ENCODE measurements at places on chromosomes 5 and 9.

- no peaks in the 10 kb centered on the region for H3K27me3 ChIP-seq
- H3K27ac ChIP-seq = no peak overlapping the region
- no peak for DNase-seq
- H3K36me3 ChIP-seq = peaks cover 33% of the 10 kb centered on the region
Measured at GRCh38 chr9:92612816-92613215, 57.1 kb downstream of the IPPK start.

- no peak overlapping the region for H3K27ac ChIP-seq
- H3K4me3 ChIP-seq = no peak overlapping the region
- peaks cover 3% of the 10 kb centered on the region for H3K4me1 ChIP-seq
- H3K36me3 ChIP-seq = no peaks in the 10 kb centered on the region
- peaks cover 56% of the 10 kb centered on the region for H3K27me3 ChIP-seq
Measured at GRCh38 chr5:6788439-6788838, 75.2 kb downstream of the TENT4A start.

GRCh38 chr9:92966518-92966800 lies 19.1 kb downstream of the FGD3 start:
- peaks cover 78% of the 10 kb centered on the region for H3K4me1 ChIP-seq
- H3K27me3 ChIP-seq = no peaks in the 10 kb centered on the region
- H3K4me3 ChIP-seq = peak overlapping the region; percentile 84
- peaks cover 51% of the 10 kb centered on the region for H3K36me3 ChIP-seq
- peak overlapping the region; percentile 99 for H3K27ac ChIP-seq

DNA sequence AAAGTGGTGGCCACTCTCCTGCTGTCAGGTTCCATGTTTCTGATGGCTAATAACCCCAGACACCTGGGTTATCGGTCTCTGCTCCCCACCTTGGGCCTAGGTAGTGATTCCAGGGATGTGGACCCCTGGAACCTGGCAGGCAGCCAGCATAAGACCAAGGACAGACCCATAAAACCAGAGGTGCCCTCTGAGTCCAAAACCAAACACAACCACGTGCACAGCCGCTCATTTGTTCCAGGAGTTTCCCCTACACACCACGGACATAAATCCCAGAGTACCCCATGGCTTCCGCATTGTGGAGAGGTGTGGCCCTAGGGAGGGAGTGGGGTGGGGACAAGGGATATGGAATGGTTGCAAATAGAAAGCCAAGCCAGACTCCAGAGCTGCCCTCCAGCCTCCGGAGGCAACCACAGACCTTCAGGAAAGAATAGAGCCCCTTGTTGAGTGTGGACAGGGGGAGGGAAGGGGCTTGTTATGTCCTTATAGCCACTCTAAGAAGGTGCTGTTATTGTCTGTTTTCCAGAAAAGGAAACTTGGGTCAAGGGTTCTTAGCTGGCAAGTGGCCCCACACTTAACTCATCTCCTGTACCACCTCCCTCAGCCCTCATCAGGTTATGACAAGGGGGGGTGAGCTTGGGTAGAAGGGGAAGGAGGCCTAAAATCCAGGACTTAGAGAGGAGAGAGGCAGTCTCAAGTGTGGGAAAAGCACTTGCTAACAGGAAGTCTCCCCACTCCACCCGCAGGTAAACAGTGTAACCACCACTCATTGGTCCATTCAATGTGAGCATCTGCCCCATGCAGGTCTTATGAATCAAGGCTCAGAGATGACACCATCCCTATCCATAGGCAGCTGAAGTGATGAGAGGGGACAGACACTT lies 23.6 kb upstream of the CYSTM1 start:
- peaks cover 19% of the 10 kb centered on the region for H3K27me3 ChIP-seq
- H3K27ac ChIP-seq = no peak overlapping the region
- no peaks in the 10 kb centered on the region for H3K36me3 ChIP-seq
- peaks cover 11% of the 10 kb centered on the region for H3K4me1 ChIP-seq
- DNase-seq = no peak
- H3K4me3 ChIP-seq = no peak overlapping the region

- H3K27me3 ChIP-seq = no peaks in the 10 kb centered on the region
- DNase-seq = no peak
- H3K4me3 ChIP-seq = no peak overlapping the region
- H3K27ac ChIP-seq = peak overlapping the region; percentile 88
- peaks cover 48% of the 10 kb centered on the region for H3K4me1 ChIP-seq
Measured at GRCh38 chr5:156920042-156920860, 42.8 kb downstream of the TIMD4 start.

DNA sequence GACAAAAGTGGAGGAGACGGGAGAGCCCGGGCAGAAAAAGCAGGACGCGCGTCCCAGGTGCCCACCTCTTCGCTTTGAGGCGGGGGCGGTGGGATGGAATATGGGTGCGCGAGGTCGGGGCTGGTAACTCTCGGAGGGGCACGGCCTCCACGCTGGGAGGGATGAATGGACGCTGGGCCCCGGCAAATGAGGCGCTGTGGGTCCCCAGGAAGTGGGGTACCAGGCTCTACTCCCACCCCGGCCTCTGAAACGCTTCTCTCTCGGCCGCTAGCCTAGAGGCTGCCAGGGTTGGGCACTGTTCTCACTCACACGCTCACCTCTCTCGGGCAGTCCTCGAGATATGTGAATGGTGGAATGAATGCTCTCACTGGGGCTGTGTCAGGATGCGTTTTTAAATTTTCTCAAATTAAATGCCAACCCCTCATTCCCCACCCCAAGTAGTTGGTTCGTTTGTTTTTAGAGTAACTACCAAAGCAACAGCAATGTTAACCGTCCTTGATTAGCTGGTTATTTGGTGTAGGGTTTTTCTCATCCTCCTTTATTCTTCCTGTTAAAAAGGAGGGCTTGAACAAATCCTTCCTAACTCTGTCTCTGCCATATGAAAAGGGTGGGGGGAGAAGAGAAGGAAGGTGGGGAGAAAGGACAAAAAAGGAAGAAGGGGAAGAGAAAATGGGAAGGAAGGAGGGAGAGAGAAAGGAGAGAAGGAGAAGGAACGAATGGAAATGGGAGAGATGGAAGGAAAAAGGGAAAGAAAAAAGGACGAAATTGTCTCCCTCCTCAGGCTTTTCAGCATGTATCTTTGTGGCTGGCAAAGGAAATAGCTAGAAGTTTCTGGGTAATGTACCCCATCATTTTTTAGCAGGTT lies 1.3 kb upstream of the EBF1 start:
- peaks cover 92% of the 10 kb centered on the region for H3K27me3 ChIP-seq
- DNase-seq = no peak
- peaks cover 21% of the 10 kb centered on the region for H3K36me3 ChIP-seq

DNA sequence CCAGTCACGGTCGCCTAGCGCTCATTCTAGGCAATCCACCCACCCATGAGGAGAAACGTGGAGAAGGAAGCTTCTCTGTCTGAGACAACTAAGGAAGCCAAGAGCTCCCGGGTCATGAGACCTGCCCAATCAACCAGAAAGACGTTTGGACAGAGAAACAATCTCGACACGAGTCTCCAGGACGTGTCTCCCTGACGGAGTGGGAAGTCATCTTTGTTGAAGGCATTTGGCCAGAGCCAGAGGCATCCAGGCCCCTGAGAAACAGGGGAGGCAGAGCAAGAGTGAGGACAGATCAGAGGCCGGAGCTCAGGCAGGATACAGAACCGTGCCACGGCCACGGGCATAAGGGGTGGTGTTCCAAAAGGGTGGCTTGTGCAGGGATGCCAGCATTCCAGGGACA lies 479.0 kb downstream of the SPATA31A7 start:
- no peak overlapping the region for H3K4me3 ChIP-seq
- no peaks in the 10 kb centered on the region for H3K27me3 ChIP-seq
- no peaks in the 10 kb centered on the region for H3K36me3 ChIP-seq
- no peak overlapping the region for H3K27ac ChIP-seq
- no peak for DNase-seq
- peaks cover 3% of the 10 kb centered on the region for H3K4me1 ChIP-seq

DNA sequence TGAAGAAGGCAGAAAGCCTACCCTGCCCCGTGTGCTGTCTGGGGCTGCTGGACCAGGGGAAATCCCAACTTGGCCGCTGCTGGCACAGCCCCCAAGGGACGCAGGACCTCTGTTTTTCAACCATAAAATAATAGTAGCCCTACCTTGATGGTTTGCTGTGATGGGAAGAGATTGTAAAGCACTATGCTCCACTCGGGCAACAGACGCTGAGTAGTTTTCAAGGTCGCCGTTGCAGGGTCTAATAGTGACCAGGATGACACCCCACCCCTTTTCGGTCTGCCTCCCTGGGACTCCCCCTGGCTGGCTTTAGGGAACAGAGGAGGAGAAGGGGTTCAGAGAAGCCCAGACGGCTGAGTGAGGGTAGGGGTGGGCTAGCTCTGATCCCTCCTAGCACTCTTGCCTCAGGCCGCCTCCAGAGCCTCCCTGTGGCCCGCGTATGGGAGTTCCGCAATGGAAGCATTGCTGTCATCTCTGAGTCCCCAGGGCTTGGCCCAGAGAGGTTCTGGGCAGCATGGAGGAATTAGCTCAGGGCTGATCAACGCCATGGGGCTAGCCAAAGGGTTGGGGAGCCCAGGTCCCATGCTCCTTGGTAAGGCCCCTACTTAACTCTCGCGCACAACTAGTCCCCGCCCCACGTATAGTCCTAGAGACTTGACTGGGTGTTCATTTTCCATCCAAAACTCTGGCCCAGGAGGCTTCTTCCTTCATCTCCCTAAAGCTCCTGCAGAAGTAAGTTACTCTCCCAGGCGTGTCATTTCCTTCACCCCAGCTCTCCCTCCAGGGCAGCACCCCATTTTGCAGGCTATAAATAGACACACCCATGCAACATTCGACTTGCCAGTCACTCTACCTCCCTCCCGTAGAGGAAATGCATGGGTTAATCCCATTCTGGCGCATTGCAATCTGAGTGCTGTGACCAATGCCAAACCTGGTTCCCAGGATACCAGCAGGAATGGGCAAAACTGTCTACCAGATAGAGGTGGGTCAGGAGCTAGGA lies 1.1 kb upstream of the IRF1 start:
- H3K27me3 ChIP-seq = no peaks in the 10 kb centered on the region
- peak overlapping the region; percentile 99 for H3K27ac ChIP-seq
- H3K36me3 ChIP-seq = peaks cover 73% of the 10 kb centered on the region
- peaks cover 63% of the 10 kb centered on the region for H3K4me1 ChIP-seq
- peak; percentile 37 for DNase-seq

DNA sequence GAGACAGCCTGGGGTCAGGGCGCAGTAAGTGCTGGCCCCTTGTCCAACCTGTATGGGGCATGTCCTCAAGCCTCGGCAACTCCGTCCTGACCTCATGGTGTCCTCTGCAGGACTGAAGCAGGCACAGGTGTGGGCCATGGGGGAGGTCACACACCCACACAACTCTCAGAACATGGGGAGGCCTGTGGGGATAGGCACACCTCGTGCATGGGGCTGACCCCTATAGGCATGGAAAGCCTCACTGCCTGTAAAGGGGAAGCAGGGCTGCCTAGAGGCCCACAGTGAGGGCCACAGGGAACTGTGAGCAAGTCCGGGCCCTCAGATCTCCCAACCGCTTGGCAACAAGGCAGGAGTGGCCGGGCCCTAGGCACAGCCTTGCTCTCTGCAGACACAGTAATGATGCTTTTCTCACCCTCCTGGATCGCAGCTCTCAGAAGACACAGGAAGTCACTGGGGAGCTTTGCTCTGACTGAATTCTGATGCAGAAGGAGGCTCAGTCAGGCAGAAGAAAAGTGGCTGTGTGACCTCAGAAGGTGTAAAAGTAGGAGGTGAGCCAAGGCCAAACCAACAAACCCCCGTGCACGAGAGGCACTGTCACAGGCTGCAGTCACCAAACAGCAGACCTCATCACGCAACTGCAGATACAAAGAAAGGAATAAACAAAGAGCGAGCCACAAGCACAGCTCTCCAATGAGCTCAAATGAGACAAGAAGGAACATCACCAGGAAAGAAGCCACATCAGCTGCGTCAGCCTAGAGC lies 5.4 kb downstream of the IPPK start:
- H3K27ac ChIP-seq = peak overlapping the region; percentile 64
- peaks cover 40% of the 10 kb centered on the region for H3K4me1 ChIP-seq
- no peaks in the 10 kb centered on the region for H3K27me3 ChIP-seq
- peaks cover 3% of the 10 kb centered on the region for H3K36me3 ChIP-seq
- peak; percentile 10 for DNase-seq

GRCh38 chr5:59863777-59864176 lies 29.7 kb downstream of the PDE4D start:
- no peak for DNase-seq
- H3K27ac ChIP-seq = no peak overlapping the region
- no peaks in the 10 kb centered on the region for H3K27me3 ChIP-seq
- H3K4me1 ChIP-seq = no peaks in the 10 kb centered on the region
- H3K4me3 ChIP-seq = no peak overlapping the region

- DNase-seq = no peak
- H3K36me3 ChIP-seq = peaks cover 3% of the 10 kb centered on the region
- peaks cover 2% of the 10 kb centered on the region for H3K4me1 ChIP-seq
- H3K27me3 ChIP-seq = peaks cover 18% of the 10 kb centered on the region
Measured at GRCh38 chr5:5883146-5883545, 460.7 kb downstream of the ICE1 start.

DNA sequence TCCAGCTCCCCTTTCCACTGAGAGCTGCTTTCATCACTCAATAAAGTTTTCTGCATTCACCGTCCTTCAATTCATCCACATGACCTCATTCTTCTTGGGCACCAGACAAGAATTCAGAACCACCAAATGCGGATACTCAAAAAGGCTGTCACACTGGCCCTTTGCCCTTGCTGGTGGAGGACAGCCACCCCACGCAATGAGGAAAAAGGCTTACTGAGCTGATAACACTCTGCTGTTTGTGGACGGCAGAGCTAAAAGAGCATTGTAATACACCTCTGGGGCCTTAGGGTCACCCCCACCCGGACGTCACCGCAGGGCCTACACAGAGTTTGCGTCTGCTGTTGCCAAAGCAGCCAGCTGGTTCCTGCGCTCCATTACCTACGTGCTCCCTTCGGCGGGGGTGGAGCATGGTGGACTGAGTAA lies 51.2 kb upstream of the ZNF608 start:
- H3K27ac ChIP-seq = no peak overlapping the region
- H3K27me3 ChIP-seq = no peaks in the 10 kb centered on the region
- no peaks in the 10 kb centered on the region for H3K4me1 ChIP-seq
- H3K36me3 ChIP-seq = no peaks in the 10 kb centered on the region
- no peak overlapping the region for H3K4me3 ChIP-seq

DNA sequence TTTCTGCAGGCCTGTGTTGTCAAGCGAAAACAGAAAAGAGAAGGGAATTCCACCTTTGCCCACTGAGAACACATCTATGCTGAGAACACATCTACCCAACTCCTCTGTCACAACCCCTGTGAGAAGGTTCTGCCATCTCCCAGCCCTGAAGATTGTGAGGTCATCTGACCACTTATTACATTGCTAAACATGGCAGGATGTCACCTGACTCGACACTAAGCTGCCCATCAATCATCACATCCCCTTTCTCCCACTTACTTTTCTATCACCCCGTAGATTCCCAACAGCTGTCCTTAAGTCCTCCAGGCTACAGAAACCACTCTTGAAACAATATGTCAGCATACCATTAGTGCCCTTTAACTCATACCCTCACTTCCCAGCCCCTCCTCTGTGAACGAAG lies 64.2 kb upstream of the PRSS3 start:
- peaks cover 7% of the 10 kb centered on the region for H3K36me3 ChIP-seq
- no peak overlapping the region for H3K27ac ChIP-seq
- peaks cover 51% of the 10 kb centered on the region for H3K27me3 ChIP-seq
- no peak overlapping the region for H3K4me3 ChIP-seq
- no peak for DNase-seq

All from effector memory CD8-positive, alpha-beta T cell (primary cell).